ENCODE measurements at places on chromosomes 4 and X.

- DNase-seq = peak; percentile 36
These were observed 39.6 kb upstream of the SRPX start for GRCh38 chrX:38260231-38260630.

GRCh38 chr4:141580523-141580922 is 55.9 kb upstream of the IL15 start:
- no peak for DNase-seq

- no peak for DNase-seq
These were observed 358 bp downstream of the FGFBP1 start for GRCh38 chr4:15938182-15938581.

DNA sequence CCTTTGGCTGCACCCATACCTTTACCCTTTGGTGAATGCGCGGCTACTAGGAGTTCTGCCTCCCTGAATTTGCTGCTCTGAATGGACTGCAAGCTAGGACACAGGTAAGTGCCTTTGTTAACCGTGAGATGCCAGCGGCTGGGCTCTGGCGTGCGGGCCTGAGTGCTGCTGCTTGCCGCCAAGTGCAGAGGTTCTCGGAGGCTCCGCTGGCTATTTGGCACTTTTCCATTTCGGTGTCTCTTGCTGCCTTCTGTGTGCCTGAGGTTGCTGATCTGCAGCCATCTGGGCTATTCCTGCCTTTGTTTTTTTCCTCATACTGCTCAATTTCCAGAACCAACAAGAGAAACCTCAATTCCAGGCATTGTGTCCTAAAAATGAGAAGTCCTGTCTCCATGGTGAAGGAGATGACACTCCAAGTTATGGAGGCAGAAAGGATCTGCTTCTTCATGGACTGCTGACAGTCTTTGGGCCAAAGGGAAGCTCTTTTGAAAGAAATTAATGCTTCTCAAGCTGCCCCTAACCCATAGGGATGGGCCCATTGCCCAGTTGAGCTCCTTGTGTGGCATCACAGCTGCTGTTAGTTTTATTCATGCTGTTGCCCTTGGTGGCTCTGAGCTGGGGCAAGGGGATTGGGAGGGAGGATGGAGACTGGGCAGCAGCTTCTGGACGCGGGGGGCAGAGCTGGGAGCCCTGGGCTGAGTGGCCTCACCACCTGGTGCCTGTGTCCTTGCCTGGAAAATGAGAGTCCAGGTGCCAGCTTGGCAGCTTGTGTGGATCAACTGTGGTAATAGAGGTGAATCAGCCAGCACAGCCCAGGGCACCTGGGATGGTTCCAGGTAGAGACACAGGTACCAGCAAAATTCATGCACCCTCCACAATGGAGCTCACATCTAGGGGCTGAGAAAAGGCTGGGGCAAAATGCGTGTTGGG is 3.8 kb upstream of the TBC1D14 start:
- DNase-seq = no peak

GRCh38 chrX:2507904-2508627 is 7.3 kb upstream of the DHRSX start:
- DNase-seq = no peak

- peak; percentile 5 for DNase-seq
These were observed 42.1 kb upstream of the MAGEA4 start for GRCh38 chrX:151870602-151871001.

DNA sequence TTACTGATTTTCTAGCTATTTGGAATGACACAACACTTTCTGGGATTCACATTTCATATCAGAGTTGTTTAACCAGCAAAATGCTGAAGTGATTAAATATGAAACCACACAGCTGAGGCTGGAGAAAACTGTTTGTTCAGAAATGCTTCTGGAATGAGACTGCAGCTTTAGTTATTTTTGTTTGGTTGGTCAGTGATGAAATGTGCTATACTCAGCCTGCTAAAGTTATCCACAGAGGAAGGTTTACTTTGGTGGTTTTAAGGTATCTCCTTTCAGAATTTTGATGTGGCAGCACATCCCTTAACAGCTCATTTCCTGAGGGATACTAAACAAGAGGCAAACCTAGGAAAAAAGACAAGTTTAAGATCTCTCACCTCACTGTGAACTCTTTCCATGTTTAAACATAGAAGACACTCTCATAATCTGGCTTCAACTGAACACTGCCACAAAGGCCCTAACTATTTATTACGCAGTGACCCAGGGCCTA is 106.6 kb upstream of the PDE5A start:
- no peak for DNase-seq

GRCh38 chrX:1659664-1660461 is 45.0 kb downstream of the ASMT start:
- DNase-seq = no peak

DNA sequence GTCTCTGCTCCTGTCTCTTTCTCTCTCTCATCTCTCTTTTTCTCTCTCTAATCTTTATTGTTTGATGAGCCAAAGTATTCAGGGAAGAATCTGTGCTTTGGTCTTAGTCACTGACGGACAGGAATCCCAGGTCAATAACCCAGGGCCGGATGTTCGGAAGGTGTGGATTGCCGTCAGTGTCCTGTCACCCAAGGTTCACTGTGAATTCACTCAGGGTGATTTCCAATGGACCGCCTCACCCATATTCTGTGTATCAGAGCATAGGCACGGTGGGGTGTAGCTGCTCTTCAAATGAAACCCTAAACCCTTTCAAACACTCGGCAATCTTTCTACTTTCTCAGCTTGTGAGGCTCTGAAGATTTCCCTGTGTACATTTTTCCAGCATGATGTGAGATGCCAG is 144.6 kb upstream of the GPC4 start:
- no peak for DNase-seq

- DNase-seq = no peak
These were observed 37.2 kb upstream of the CYP2U1 start for GRCh38 chr4:107894138-107894603.

GRCh38 chr4:103934178-103934789 is 214.5 kb upstream of the TACR3 start:
- DNase-seq = no peak

- DNase-seq = no peak
These were observed 91.7 kb upstream of the HPF1 start for GRCh38 chr4:169849456-169849855.

DNA sequence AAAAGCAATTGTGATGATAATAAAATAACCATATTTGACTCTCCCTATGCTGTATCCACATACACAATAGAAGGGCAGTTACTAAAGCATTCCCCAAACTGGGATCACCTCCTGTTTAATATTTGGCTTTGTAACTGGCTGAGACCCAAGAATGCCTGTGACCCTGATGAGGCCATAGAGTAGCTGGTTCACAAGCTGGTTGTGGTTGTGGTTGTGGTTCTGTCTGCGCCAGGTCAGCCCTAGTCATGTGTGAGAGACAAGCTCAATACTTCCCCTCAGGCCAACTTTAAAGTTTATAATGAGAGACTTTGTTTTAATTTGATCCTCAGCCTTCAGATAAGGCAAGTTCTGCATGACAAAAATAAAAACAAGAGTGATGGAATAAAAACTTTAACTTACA is 209.9 kb downstream of the PARM1 start:
- DNase-seq = no peak

GRCh38 chrX:11792461-11793421 is 34.7 kb downstream of the MSL3 start:
- no peak for DNase-seq

- no peak for DNase-seq
These were observed 176.9 kb downstream of the ZIC3 start for GRCh38 chrX:137742846-137743245.

DNA sequence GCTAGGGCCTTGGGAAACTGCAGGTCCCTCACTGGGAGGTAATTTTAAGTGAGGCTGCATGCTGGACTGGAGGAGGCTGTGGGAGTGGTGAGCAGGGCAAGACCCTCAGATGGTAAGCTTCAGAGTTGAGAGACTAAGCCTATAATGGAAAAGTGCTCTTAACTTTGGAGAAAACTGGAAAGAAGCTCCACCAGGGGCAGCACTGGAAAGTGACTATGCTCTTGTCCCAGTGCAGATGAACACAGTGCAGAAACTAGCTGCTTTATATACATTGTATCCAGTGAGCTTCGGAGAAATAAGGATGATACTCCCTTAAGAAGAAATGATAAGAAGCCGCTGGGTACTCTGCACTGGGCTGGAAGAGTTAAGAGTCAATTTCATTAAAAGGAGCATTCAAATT is 3.2 kb upstream of the MAGEB2 start:
- DNase-seq = no peak

- no peak for DNase-seq
These were observed 213.4 kb downstream of the IL15 start for GRCh38 chr4:141849778-141850177.

DNA sequence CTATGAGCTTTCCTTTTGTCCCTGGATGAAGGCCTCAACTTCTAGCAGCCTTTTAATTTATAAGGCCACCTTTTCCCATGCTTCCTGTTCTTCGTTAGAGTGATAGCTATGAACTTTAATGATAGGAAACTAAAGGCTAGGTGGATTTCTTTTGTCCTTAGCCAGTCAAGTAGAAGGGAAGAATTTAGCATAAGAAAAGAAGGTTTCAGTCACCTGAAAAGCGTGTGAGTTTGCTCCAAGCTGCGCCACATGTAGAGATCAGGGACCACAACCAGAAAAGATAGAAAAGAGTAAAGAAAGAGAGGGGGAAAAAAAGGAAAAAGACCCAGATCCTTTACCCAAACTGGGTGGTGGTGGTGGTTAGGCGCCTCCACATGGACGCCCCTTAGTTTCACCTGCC is 28.6 kb downstream of the LUZP4 start:
- DNase-seq = no peak

DNA sequence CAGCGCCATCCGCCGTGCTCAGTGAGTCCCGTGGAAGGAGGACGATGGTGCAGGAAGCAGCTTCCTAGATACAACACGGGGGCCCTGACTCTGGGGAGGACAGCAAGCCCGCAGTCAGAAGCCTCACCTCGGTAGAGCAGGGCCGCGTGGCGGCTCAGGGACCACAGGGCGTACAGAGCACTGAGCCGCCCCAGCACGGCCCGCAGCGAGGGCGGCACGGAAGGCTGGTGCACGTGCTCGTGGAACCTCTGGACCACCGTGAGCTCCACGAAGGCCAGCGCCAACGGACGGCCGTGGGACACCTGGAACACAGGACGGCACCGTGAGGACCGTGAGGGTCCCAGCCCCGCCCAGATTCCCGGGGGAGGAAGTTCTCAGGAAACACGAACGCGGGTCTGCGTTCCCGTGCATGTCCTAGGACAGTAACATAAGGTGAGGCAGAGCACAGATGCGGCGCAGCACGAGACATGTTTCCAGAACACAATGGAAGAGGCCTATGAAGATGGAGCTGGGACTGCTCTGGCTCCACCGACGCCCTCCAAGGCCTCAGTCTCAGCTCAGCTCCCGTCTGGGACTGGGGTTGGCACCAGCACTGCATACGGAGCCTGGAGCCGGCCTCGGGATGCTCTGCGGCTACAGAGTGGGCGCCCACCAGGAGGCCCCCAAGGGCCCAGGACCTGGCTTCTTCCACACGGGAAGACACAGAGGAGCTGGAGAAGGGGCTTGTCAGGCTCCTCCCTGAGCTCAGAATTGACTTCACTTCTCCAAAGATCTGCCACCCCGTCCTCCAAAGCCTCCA is 65.5 kb downstream of the ACOX3 start:
- DNase-seq = no peak

GRCh38 chr4:86319390-86319789 is 40.5 kb downstream of the MAPK10 start:
- DNase-seq = no peak

- no peak for DNase-seq
These were observed 153.9 kb upstream of the GPC4 start for GRCh38 chrX:133569217-133569616.

GRCh38 chrX:63758011-63758410 is 27.0 kb downstream of the ARHGEF9 start:
- DNase-seq = no peak

DNA sequence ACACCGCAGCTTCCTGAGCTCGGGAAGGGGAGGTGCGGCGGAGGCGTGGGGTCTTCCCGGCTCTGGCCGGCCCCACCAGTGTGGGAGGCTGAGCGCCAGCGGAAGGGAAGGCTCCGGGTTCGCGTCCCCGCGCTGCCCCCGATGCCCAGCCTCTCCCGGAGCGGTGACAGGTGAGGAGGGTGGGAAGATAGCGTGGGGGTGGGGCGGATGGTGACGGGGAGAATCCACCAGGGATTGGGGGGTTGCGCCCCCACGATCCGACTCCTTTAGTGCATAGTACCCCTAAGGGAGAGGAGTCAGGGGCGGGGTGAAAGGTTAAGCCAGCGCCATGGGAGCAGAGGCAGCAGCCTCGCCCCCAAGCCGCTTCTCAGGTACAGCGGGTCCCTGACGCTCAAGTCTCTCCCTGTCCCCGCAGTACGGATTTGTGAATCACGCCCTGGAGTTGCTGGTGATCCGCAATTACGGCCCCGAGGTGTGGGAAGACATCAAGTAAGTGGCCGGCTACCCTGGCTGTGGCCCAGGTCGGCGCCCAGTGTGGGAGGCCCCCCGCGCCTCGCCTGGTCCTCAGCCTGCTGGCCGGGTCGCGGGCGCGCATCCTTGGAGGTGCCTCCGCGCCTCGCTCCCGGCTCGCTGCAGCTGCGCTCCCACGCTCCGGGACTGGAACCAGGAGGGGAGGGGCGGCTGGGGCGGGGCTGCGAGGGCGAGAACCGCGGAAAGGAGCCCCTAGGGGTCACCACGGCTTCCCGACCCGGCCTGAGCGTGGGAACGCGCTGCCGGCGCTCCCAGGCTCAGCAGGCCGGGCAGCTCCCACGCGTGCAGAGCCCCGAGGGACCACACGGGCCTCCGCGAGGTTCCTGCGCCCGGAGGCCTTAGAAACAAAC is 791 bp downstream of the GUCY1B1 start:
- DNase-seq = no peak

DNA sequence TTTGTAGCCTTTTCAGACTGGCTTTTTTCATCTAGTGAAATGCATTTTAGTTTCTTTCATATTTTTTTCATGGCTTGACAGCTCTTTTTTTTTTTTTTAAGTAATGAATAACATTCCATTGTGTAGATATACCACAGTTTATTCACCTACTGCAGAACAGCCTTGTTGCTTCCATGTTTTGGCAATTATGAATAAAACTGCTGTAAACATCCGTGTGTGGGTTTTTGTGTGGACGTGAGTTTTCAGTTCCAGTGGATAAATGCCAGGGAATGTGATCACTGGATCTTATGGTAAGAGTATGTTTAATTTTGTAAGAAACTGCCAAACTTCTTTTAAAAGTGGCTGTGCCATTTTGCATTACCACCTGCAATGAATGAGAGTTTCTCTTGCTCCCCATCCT is 160.8 kb downstream of the SOWAHB start:
- no peak for DNase-seq
